Endodermal cell (in vitro differentiated cells): ENCODE measurements at places on chromosomes 5 and 9.
A peak's percentile ranks its signal among the peaks of the same experiment; 100 is the strongest.

GRCh38 chr5:150320044-150320613 lies 17.4 kb upstream of the ARSI start:
- DNase-seq, result no peak

- DNase-seq, result no peak
These were observed 318.7 kb downstream of the TLE1 start for GRCh38 chr9:81370650-81371049.

- DNase-seq, result no peak
These were observed 18.8 kb downstream of the SMIM32 start for GRCh38 chr5:136174021-136174659.

- no peak for DNase-seq
These were observed 8.1 kb downstream of the UBQLN1 start for GRCh38 chr9:83699615-83700014.

GRCh38 chr9:127035423-127035822 lies 87.0 kb downstream of the ANGPTL2 start:
- DNase-seq, result peak; percentile 15

DNA sequence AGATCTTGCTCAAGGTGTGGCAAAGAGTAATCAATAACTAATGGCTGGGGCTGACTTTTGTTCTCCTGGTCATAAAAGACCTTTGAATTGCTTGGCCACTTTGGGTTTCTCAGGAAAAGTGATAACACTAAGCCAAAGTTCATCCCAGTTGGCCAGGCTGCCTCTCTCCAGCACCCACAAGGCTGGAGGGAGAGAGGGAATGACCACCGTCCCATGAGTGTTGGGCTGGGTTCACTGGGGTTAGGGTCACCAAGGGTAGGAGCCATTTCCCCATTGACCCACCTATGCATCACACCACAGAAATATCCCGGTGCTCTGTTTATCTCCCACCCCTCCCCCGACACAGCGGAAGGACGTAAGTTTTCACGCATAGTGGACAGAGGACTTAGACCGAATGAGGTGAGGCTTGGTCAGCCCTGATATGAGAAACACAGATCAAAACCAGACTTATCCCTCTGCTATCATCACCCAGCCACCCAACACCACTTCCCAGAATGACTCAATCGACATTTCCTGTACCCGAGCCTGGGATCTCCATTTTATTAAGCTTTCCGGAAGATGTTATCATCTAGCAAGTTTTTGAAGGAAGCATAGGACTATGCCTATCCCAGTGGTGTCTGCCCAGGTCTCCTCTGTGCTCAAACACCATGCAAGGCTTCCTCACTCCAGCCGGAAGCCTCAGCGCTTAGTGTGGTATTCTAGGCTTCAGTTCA lies 27.0 kb upstream of the PPARGC1B start:
- DNase-seq, result no peak

DNA sequence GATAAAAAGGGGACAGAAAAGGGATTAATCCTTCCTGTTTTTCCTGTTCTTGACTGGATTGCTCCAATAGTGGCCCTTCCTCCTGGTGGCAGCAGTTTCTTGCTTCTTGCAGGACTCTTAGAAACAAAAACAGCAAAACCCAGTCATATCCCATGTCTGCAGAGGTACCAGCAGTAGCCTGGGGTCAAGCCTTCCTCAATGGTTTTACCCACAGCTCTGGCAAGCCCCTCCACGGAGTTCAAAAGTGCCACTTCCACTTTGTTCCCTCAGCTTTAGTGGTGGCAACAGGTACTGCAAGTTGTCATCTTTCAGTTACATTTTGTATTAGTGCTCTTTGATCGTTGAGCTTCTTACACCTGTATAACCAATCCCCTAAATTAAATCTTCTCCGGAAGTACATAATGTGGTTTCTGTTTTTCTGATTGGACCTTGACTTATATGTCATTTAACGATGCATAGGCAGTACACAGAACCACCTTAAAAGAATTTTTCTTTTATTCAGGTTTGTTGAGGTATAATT lies 8.7 kb upstream of the RANBP6 start:
- peak; percentile 58 for DNase-seq

GRCh38 chr5:162230348-162230747 lies 162.8 kb downstream of the GABRG2 start:
- no peak for DNase-seq

GRCh38 chr9:115207003-115207836 lies 89.3 kb upstream of the TNC start:
- DNase-seq, result peak; percentile 78

GRCh38 chr5:133240425-133241091 lies 188.7 kb downstream of the HSPA4 start:
- DNase-seq, result no peak

GRCh38 chr5:173015598-173016455 lies 32.3 kb downstream of the ATP6V0E1 start:
- DNase-seq, result peak; percentile 62

DNA sequence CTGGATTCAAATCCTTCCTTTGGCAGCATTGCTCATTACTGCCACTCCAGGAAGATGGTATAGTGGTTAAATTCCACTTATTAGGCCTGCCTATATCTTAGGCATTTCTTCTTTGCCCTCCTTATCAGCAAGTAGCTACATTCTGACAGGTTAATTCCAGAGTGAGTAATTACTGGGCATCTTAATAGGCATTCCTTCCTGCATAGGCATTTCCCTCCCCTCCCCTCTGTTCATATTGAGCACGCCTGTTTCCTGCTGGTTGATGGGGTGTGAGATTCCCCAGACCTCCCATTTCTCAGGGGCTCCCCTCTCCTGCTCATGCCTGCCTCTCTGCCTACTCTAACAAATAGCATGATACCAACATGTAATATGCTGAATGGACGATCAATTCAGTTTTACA lies 305.9 kb downstream of the CYLC2 start:
- DNase-seq, result peak; percentile 60

- no peak for DNase-seq
These were observed 52.1 kb upstream of the EQTN start for GRCh38 chr9:27348785-27349697.

GRCh38 chr5:164000819-164001218 lies 495.4 kb downstream of the MAT2B start:
- no peak for DNase-seq

GRCh38 chr5:111757355-111758283 lies 625 bp upstream of the NREP start:
- peak; percentile 92 for DNase-seq

DNA sequence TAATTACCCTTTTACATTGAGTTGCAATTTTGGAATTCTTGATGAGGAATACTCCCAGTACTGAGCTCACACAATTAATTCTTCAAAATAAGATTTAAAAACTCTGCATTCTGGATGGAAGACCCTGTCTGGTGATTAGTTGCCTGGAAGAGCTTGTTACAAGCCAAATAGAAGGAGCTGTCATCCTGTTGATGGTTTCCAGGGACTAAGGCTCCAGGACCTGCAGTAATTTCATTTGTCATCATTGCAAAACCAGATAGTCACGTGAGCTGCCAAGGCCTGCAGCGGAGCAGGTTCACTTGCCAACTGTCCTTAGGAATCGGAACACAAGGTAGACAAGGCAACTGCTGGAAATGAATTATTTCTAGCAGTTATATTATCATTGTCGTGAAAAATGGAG lies 597.7 kb downstream of the CCDC171 start:
- no peak for DNase-seq

GRCh38 chr9:134575901-134576176 lies 65.8 kb upstream of the COL5A1 start:
- no peak for DNase-seq

DNA sequence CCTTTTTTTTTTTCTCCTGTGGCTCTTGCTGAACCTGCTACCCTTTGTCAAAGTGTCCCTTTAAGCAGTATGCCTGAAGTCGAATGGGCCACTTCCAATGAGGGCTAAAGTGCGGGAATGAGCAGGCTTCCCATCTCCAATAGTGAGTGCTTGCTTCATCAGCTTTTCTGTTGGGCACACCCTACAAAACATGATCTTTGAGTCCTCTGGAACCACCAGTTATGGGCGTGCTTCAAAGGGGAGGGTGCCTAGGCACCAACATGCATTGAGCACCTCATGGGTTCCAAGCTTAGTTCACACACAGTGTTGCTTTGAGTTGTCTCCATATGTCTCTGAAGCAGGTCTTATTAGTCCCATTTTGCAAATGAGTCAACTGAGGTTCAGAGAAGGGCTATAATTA lies 132.8 kb upstream of the CPEB4 start:
- DNase-seq, result no peak

- DNase-seq, result peak; percentile 49
These were observed 43.3 kb upstream of the TJP2 start for GRCh38 chr9:69130456-69131441.

- DNase-seq, result peak; percentile 76
These were observed 287.4 kb upstream of the ARRDC3 start for GRCh38 chr5:91670563-91670962.

GRCh38 chr5:36161361-36161760 lies 9.4 kb downstream of the SKP2 start:
- DNase-seq, result no peak

- peak; percentile 80 for DNase-seq
These were observed 21.4 kb downstream of the GLRA1 start for GRCh38 chr5:151903243-151903653.

DNA sequence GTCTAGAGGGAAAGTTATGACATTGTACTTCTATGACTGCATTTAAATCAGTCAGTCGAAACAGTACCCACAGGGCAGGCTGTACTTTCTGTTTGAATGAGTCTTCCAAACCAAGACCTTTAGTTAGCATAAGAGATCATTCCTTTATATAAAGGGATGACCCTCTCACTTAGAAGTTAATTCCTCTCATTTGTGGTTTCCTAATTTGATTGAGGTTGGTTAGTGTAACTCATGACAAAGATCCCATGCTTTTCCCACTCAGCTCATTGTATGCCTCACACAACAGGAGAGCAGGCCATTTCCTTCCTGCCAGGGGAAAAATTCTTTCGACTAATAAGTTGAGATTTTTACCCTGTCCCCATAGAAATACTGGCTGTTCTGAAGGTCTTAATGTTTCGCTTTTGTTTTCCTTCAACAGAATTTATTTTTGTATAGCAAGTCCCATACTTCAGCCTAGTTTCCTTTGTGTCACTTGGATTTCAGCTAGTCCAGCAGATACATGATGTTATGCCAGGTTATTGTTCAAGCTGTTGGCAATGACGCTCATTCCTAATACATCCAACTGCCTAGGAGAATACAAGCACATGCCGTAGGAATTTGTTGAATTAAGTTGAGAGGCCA lies 500.7 kb downstream of the SPATA31D1 start:
- DNase-seq, result no peak

DNA sequence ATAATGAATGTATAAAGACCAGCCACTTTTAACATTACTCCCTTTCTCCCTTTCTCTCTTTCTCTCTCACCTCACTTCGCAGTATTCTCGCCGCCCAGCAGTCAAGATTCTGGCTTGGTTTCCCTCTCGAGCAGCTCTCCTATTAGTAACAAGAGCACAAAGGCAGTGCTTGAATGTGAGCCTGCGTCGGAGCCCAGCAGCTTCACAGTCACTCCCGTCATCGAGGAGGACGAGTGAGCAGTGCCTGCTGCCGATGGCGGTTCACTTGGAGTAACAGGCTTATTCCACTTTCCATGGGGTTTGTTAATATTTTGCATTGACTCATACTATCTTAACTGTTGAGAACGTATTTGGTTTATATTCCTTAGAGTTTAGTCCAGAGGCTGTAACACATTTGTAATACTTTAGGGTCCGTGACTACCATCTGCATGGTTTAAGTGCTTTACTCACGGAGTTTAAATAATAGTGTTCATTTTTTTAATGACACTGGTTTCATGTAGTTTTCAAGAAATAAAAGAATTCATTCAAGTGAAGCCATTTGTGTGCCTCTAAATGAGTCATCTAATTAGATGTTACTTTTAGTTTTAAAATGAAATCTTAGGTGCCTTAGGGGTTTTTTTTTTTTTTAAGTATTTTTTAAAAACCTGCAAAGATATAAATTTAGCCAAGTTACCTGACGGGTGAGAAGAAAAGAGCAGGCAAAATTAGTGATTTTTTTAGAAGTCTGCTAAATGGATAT lies 8.4 kb upstream of the DMRT3 start:
- peak; percentile 86 for DNase-seq

GRCh38 chr5:95631991-95632675 lies 12.2 kb downstream of the GPR150 start:
- peak; percentile 53 for DNase-seq

- DNase-seq, result peak; percentile 91
These were observed 21.6 kb downstream of the SH3GLB2 start for GRCh38 chr9:129006328-129007034.

DNA sequence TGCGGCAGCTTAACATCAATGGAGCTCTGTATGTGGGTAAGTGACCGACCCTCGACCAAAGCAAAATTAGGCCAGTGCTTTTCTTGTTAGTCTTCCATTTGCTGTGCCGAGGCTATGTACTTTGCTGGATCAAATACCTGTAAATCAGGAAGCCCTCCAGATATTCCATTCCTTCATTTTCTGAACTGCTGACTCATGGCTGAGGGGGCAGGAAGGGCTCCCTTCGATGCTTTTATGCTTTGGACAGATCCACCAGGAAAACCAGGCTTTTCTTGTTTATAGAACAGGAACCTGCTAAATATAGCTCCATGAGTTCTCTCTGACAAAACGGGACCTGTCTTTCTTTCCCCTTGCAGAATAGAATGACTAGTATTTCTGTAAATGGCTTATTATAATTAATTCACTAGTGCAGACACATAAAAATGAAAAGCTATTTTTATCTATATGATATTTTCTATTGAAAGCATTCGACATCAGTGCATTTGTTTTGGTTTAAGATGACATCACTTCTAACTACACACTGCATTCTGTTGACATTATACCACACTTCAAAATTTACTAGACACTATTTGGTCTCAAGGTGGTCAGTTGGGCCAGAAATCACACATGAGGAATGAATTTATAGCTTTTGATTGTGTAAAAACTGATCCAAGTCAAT lies 93.3 kb downstream of the LIFR start:
- DNase-seq, result no peak

GRCh38 chr5:10333154-10334006 lies 20.1 kb upstream of the MARCHF6 start:
- peak; percentile 82 for DNase-seq

DNA sequence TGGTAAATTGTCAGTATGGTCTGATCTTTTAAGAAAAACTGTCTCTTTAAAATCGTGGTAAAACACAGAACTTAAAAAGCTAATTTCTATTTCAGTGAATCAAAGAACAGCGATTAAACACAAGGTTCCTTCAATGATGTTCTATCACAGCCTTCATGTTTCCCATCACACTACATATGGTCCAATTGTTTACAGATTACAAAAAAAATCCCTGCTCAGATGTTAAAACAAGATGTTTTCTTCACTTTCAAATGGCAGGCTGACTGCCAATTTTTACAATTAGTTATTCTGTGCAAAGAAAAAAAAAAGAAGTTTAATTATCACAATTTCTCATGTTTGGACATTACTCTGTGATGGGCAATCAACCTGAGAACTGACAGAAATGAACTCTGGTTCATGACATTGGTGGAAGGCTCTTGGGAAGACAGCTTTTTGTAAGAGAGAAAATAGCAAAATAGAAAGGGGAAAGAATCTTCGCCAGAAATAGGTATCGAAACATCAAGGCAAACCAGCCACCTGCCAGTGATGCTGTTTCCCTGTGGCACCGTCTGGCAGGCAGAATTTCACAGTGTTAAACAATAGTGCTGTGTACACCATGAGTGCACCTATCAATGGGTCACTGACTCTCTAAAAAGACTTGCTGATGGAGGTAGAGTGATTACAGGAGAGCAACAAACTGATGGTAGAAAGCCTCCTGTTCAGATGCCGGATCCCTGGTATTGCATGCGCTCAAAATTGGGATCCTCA lies 1020.0 kb upstream of the ARRDC3 start:
- DNase-seq, result no peak
